ENCODE measurements at places on chromosomes 2 and 18.

DNA sequence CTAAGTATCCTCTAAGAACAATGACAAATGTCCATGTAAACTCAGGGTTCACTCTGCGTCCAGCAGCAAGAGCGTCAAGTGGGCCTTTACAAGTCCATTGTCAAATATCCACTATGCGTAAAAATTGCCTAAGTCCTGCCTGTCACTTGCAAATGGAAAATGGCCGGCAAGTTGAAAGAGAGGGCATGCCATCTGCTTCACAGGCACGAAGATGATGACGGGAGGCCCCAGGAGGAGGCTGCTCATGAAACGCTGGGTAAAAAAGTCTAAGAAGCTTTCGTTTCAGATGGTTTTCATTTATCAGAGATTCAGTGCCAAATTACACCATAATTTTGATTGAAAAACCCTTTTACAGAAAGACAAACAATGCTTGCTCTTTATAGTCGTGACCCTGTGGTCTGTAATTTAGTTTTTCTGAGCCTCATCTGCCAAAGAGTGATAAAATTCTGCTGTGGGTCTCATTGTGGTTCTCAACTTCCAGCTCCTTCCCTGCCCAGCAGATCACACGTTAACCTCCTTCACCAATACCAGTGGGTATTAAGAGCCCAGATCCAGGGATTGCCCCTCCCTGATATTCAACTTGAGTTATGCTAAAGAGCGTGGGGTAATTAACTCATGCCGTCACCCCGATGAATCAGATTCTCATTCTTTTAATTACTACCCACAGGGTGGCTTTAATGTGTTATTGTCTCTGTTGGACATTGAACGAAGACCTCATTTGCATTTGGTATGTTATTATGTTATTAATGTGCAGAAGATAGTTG lies 160.2 kb upstream of the ALKAL2 start:
- no peak for DNase-seq

GRCh38 chr2:221448057-221448843 lies 123.9 kb downstream of the EPHA4 start:
- no peak for DNase-seq

GRCh38 chr2:47558768-47559684 lies 156.1 kb downstream of the MSH2 start:
- no peak for DNase-seq

GRCh38 chr2:120853306-120854013 lies 117.8 kb downstream of the GLI2 start:
- DNase-seq: no peak

GRCh38 chr2:11652553-11652952 lies 17.4 kb downstream of the NTSR2 start:
- no peak for DNase-seq

DNA sequence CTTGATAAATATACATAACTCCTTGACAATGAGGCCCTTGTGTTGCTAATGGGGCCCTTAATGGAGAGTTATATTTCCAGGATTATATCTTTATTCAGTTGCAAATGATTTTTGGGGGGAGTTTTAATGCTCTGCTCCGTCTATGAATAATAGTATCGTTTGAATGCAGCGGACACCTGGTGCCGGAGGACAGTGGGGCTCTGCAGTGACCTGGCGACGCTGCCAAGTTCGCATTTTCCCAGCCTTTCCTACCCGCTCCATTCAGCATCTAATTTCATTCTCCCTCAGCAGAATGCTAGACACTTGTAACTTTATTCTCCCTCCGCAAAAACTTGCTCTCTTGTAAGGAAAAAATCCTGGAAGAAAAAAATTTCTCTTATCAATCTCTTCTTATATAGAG lies 257.6 kb upstream of the SALL3 start:
- DNase-seq: no peak

DNA sequence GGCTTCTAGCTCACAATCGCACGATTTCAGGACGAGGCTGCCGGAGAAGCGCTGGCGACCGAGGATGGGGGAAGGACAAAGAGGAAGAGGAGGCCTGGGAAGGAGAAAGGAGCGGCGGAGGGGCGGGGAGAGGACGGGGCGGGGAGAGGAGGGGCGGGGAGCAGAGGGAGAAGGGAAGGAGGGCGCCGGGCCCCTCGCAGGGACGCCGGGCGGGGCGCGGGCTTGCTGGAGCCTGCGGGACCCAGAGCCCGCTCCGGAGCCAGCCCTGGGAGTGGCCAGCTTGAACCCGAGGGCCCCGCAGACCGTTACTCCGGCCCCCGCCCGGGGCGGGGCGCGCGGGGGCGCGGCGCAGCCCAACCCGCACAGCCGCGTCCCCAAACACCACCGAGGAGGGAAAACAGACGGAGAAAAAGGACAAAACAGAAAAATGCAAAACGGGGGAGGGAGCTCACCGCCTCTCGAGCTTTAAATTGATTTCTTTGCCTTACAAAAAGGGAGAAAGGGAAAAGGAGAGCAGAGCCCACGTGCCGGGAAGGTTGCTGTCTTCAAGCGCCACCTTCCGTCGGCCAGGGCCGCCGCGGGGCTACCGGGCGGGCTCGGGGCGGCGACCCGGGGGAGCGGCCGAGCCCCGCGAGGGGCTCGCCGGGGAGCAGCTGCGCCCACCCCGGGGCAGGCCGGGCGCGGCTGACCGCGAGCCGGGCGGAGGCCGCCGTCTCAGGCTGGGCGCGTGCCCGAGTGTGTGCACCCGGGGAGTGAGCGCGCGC lies 781 bp upstream of the SOX11 start:
- no peak for DNase-seq

DNA sequence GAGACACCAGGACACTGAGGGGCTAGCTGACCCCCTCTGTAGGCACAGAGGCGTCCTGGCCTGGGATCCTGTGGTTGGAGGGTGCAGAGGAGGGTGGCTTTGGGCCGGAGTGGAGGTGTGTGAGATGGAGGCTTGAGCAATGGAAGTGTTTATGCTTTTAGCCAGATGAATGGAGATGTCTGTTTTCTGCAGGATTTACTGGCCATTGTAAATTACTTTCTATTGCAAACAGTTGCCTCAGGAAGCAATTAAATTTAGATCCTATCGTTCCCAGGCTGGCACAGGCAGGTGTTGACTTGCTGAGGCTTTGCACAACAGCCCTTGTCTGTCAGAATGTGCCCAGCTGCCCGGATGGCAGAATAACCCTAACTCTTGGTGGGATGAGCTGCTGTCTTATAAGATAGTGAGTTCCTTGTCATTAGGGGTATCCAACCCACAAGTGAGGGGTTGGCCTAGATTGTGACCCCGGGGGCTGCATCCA lies 1.8 kb upstream of the ARID5A start:
- no peak for DNase-seq

- no peak for DNase-seq
Measured at GRCh38 chr2:30147196-30147714, 448 bp downstream of the YPEL5 start.

GRCh38 chr2:65605058-65605742 lies 172.8 kb upstream of the SPRED2 start:
- no peak for DNase-seq

- DNase-seq: no peak
Measured at GRCh38 chr2:25417715-25418369, 76.1 kb upstream of the DNMT3A start.

DNA sequence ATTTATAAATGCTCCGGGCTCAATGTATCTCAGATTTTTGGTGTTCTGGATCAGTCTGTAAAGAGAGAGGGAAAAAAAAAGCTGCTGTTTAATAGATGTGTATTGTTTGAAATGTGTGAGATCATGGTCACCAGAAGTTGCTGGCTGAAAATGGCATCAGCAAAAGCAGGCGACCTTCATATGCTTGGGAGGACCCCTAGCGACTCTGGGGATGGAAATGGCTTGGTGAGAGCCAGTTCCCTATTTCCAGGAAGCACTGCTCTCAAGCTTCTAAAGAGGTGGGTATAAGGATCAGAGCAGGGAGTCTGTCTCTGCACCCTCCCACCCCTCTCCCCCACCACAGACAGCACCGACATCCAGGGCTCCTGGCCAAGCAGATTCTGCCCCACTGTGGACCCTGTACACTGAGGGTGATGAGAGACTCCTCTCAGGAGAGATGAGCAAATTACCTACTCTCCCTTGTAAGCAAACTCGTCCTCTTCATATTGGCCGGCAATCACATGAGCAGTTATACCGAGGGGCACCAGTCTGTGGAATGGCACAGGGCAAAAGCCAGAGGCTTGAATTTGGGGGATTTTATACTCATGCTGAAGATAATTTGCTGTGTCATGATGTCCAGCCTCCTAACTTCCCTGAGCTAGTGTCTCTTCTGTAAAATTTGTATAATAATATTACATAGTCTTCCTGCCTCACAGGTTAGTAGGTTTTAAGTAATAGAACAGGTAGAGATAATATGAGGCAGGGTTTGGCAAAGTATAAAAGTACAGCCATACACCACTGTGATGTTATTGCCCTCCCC lies 29.6 kb downstream of the LHCGR start:
- no peak for DNase-seq

DNA sequence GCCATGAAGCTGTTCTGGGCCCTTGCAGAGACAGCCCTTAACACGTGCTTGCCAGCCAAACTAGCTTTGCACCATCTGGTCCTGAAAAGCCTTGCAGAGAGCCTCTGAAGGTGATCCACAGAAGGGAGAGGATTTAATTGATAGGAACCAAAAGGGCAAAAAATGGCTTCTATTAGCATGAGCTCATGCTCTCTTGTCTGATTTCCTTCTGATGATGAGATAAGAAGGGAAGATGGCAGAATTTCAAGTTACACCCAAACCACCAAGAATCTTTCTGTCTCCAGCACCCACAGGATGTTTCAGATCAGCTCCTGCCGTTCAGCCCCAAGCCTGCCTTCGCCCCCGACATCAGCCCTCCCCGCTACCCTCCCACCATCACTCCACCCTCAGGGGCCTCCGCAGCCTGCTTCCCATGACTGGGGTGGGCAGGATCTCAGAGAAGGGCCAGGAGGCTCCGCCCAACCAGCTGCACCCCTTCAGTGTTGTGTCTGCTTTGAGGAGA lies 23.4 kb upstream of the GLI2 start:
- no peak for DNase-seq

All from left ventricle myocardium superior (tissue), 1 donor.